HL-60 (cell line): ENCODE measurements at places on chromosomes 12 and 14.

GRCh38 chr12:117646520-117646919 lies 285.1 kb upstream of the NOS1 start:
- no peak for DNase-seq

GRCh38 chr12:12901158-12901791 lies 9.9 kb downstream of the GPRC5A start:
- no peak for DNase-seq

GRCh38 chr12:132182711-132183365 lies 38.6 kb downstream of the NOC4L start:
- no peak for DNase-seq

DNA sequence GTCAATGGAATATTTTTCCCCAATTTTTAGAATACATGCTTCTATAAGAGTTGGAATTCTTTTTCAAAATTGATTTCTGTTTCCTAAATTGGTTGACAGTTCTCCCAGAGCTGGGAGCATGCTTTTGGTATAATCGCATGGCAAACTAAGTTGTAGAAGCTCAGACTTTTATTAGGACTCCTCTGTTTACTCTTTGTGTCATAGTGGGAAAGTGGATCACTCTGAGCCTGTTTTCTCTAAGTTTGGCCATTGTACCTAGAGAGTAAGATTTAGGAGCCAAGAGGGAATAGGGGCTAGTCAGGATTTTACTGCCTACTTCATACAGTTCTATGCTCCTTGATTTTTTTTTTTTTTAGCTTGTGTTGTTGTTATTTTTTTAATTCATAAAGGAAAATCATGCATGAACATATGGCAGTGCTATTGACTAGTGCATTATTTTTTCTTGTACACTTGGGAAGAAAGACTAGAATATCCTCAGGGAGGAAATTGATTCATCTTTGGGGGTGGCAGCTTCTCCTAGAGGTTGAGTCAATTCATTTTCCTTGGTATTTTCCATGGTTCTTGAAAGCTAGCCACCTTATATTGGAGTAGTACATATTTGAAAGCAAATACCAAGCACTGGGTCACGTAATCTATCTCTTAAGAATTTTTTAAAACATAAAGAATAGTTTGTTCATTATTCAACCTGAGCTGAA lies 77.7 kb upstream of the TRAF3 start:
- no peak for DNase-seq

DNA sequence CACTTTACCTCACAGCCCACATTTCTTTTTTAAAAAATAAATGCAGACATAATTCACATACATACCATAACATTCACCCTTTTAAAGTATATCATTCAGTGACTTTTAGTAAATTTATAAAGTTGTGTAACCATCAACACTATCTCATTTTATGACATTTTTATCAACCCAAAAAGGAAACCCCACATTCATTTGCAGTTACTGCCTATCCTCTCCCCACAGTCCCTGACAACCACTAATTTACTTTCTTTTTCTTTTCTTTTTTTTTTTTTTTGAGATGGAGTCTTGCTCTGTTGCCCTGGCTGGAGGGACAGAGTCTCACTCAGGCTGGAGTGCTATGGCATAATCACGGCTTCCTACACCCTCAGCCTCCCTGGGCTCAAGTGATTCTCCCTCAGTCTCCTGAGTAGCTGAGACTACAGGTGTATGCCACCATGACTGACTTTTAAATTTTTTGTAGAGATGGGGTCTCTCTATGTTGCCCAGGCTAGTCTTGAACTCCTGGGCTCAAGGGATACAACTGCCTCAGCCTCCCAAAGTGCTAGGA lies 1.5 kb upstream of the EP400 start:
- no peak for DNase-seq

GRCh38 chr12:24307716-24308335 lies 358.4 kb upstream of the SOX5 start:
- DNase-seq, result no peak

GRCh38 chr14:87325741-87326140 lies 667.2 kb downstream of the GALC start:
- DNase-seq, result no peak

DNA sequence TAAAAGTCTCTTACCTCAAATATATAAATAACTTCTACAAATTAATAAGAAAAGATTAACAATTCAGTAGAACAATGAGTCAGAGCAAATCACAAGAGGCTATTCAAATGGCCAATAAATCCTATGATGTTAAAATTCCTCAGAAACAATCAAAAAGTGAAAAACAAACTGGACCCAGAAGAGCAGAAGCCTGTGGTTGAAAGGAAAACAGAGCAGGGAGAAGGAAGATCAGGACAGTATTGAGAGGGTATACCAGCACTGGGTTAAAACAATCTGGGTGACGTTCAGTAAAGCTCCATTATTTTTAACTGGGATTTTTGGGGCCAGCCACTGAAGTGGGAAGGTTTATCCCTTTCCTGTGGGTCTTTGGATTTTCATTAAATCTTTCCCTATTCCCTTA lies 39.7 kb upstream of the PCED1B start:
- DNase-seq, result no peak

- no peak for DNase-seq
These were observed 93.2 kb downstream of the SLC2A13 start for GRCh38 chr12:40012711-40013110.

- DNase-seq, result no peak
These were observed 126.8 kb downstream of the KCNK10 start for GRCh38 chr14:88196116-88196890.

DNA sequence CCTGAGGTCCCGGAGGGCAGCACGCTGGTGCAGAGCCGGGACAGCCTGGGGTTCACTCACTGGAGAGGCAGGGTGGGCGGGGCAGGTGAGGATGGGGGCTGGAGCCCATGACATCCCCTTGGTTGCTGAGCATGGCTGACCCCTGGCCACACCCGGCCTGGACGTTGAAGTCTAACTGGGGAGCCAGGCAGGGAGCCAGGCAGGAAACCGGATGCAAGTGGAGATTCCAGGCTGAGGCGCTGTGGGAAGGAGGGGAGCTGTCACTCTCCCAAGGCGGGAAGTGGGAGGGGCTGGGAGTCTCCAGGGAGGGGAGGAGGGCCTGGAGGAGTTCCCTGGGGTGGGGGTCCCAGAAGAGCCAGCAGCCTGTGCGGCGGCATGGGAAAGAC lies 7.7 kb upstream of the INF2 start:
- DNase-seq, result no peak
